ENCODE measurements at places on chromosomes 3 and 15. TPM values are rescaled to one million over a fixed set of nuclear protein-coding genes. Genes with fewer than 3 reads are reported as not detected.

SPINK8 gene
- not detected for total RNA-seq

PLIN1 gene
- 53.3 TPM for total RNA-seq

KNL1 gene
- total RNA-seq = 3.4 TPM

LSM3 gene
- 6.4 TPM for total RNA-seq

LRRK1 gene
- 21.1 TPM for total RNA-seq

XCR1 gene
- total RNA-seq = not detected

ECE2 gene
- total RNA-seq = 1.7 TPM

LRRIQ4 gene
- total RNA-seq = not detected

MAPKAPK3 gene
- total RNA-seq = 38.1 TPM

NEIL1 gene
- total RNA-seq = 69.2 TPM

- H3K27ac ChIP-seq = peak within 1 kb of the TSS; percentile 85
- DNase-seq = no peak
- H3K4me1 ChIP-seq = peaks cover 89% of the 10 kb centered on the region
- H3K4me3 ChIP-seq = peak within 1 kb of the TSS; percentile 79
- no peaks in the 10 kb centered on the region for H3K36me3 ChIP-seq
Observed at GRCh38 chr3:48429960-48430707, at the start of gene PLXNB1. Gene PLXNB1, minus strand, starts transcription at chr3:48430086. Its CDS starts 5,475 bp downstream, at chr3:48424611.

DNA sequence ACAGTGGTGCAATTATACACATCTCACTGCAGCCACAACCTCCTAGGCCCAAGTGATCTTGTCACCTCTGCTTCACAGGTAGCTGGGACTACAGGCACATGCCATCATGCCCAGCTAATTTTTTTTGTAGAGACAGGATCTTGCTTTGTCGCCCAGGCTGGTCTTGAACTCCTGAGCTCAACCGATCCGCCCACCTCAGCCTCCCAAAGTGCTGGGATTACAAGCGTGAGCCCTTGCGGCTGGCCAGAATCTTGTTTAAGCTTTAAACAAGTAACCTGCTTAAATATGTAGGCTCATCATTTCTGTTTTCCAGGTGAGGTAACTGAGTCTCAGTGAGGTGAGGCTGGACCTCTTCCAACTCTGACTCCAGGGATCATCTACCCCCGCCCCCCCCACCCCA is 7.7 kb upstream of the PSTPIP1 start:
- DNase-seq = no peak
- H3K27me3 ChIP-seq = no peaks in the 10 kb centered on the region
- no peak overlapping the region for H3K27ac ChIP-seq
- no peak overlapping the region for H3K4me3 ChIP-seq

DNA sequence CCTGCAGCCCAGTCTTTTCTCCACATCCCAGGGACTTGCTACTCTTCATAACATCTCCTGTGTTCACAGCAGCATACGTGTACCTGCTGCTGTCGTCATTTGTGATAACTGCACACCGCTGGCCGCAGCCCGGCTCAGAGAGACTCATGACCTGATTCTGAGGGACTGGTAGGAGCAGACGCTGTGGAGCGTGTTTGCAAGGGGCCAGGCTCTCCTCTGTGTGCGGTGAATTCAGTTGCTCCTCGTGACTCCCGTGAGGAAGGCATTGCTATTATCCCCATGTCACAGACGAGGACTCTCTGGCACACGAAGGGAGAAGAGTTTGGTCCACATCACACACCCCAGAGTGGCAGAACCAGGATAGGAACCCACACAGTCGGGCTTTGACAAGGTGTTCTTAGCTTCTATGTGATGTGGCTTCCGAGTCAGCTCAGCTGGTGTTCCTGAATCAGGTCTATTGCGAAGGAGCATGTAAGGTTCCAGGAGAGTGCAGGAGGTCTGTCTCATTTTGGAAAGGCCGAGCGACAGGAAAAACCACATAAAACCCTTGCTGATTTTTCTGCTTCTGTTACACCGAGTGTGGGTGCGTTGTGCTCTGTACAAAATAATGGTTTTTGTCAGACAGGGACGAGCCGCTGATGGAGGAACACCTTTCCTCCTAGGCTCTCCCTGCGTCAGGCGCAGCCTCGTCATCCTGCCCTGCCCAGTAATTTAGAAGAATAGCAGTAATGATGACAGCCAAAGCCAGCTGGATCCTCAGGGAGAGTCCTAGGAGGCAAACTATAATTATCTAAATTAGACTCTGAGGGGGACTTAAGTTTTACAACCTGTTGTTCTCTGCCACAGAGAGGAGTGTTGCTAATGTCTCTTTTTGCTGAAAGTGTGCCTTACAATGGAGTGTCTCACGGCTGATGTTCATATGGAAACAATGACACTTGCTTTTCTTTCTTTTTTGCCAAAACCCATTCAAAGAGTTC is 157.5 kb upstream of the RGMA start:
- H3K36me3 ChIP-seq = no peaks in the 10 kb centered on the region
- no peak overlapping the region for H3K4me3 ChIP-seq
- no peaks in the 10 kb centered on the region for H3K27me3 ChIP-seq
- H3K4me1 ChIP-seq = no peaks in the 10 kb centered on the region
- H3K27ac ChIP-seq = no peak overlapping the region

DNA sequence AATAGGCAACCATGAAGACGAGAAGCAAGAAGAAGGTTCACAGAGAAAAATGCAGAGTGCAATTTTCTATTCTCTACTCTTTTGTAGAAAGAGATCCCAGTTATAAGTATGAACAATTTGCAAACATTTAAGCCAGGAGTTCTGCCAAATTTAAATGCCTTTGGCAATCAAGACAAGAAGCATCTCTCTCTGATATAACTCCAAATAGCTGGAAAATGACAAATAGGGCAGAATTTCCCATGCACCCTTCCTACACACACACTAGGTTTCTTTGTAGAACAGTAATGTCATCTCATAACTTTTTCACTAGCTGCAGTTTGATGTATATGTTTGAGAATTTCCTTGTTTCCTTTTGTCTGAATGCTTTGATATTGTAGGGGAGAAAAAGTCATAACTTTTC is 333.5 kb upstream of the AZI2 start:
- H3K27ac ChIP-seq = no peak overlapping the region
- DNase-seq = no peak
- H3K4me1 ChIP-seq = peaks cover under 1% of the 10 kb centered on the region
- no peak overlapping the region for H3K4me3 ChIP-seq
- no peaks in the 10 kb centered on the region for H3K27me3 ChIP-seq
- H3K36me3 ChIP-seq = no peaks in the 10 kb centered on the region

DNA sequence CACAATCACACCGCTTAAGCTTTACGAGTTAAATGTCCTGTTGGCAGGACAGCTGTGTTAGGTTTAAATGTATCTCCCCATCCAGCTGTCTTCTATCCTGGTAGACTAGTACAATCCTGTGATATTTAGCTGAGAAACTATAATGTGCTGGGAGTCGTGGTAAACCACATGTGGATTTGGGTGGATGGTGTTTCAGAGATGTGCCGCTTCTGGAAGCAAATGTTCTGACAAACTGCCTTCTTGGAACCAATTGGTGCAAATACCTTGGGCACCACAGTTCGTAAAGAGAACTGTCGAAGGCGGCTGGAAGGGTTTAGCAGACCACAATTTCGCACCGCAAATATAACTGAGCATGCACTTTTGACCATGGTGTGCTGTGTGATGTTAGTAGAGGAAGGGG is 15.0 kb downstream of the SCG5 start:
- no peak for DNase-seq
- H3K36me3 ChIP-seq = no peaks in the 10 kb centered on the region

DNA sequence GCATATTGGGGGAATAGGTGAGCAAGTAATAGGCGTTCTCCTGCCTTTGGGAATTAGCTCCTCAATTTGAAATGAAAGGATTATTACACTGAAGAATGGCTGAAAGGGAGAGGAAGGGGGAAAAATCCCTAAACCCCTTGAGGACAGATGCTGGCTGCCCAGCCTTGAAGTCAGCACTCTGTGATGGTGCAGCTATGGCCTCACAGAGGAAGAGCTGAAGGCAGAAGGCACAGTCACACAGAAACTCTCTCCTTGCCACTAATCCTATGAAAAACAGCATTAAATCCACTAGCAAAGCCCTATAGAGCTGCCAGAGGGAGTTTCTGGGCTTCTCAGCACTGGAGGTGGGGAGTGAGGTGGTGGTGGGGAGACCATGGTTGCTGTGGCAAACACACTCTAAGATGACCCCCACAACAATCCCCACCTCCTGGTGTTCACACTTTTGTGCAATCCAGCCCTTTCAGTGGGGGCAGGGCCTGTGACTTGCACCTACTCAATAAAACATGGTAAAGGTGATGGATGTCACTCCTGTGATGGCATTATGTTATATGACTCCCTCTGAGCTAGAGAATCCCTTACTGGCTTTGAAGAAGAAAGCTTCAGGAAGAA is 101.2 kb downstream of the RFTN1 start:
- no peaks in the 10 kb centered on the region for H3K27me3 ChIP-seq
- no peak overlapping the region for H3K4me3 ChIP-seq
- H3K36me3 ChIP-seq = no peaks in the 10 kb centered on the region
- DNase-seq = no peak
- no peak overlapping the region for H3K27ac ChIP-seq
- H3K4me1 ChIP-seq = no peaks in the 10 kb centered on the region

GRCh38 chr15:101138913-101139880 is 112.7 kb downstream of the CHSY1 start:
- H3K4me3 ChIP-seq = no peak overlapping the region
- H3K27ac ChIP-seq = no peak overlapping the region
- H3K36me3 ChIP-seq = no peaks in the 10 kb centered on the region
- DNase-seq = no peak

- H3K27ac ChIP-seq = no peak overlapping the region
- no peak overlapping the region for H3K4me3 ChIP-seq
- no peaks in the 10 kb centered on the region for H3K4me1 ChIP-seq
- no peaks in the 10 kb centered on the region for H3K36me3 ChIP-seq
Observed at GRCh38 chr3:111594205-111594604, 941 bp downstream of the ZBED2 start.

- peak overlapping the region; percentile 78 for H3K27ac ChIP-seq
- H3K4me1 ChIP-seq = peaks cover 23% of the 10 kb centered on the region
- H3K4me3 ChIP-seq = no peak overlapping the region
- no peak for DNase-seq
Observed at GRCh38 chr15:99424978-99425656, 140.7 kb upstream of the MEF2A start.

DNA sequence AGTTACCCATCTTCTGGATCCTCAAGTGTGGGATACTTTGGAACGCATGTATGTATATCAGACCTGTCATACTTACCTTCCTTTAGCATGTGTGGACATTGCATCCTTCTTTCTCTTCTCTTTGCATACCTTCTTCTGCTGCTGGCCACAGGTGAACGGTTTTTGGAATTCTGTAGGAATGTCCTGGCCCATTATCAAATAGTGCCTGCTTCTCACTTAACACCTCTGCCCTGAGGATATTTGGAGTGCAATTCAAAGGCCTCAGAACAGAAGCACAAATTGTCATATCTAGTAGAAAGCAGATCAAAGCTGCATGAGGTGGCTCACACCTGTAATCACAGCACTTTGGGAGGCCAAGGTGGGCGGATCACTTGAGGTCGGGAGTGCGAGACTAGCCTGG is 34.1 kb upstream of the UACA start:
- H3K4me1 ChIP-seq = peaks cover 47% of the 10 kb centered on the region
- no peak overlapping the region for H3K4me3 ChIP-seq
- H3K27ac ChIP-seq = no peak overlapping the region

DNA sequence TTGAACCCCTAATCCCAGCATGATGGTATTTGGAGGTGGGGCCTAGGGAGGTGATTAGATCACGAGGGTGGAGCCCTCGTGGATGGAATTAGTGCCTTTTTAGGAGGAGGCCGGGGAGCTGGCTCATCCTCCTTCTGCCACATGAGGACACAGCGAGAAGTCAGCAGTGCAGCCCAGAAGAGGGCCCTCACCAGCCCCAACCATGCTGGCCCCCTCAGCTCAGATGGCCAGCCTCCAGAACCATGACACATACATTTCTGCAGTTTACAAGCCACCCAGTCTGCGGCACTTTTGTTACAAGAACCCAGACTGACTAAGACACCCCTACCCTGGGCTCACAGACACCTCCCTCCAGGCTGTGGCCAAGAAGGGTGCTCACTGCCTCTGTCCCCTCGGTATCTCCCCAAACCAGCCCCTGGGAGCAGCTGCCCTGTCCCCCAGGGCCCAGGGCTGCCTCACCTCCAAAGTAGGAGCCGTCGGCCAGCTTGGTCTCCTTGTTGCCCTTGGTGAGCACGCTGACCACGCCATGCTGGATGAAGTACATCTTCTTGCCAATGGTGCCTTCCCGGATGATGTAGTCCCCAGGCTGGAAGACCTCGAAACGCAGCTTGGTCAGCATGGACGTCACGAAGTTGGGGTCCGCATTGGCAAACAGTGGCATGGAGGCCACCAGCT is 44.1 kb downstream of the HCN4 start:
- H3K4me3 ChIP-seq = no peak overlapping the region
- no peak for DNase-seq
- no peaks in the 10 kb centered on the region for H3K27me3 ChIP-seq
- H3K4me1 ChIP-seq = no peaks in the 10 kb centered on the region

- H3K4me1 ChIP-seq = no peaks in the 10 kb centered on the region
- DNase-seq = no peak
- H3K36me3 ChIP-seq = no peaks in the 10 kb centered on the region
- H3K27me3 ChIP-seq = no peaks in the 10 kb centered on the region
Observed at GRCh38 chr3:193554811-193555210, at the start of gene ATP13A4. Gene ATP13A4, minus strand, starts transcription at chr3:193554895. Its CDS starts 96 bp downstream, at chr3:193554799.

GRCh38 chr15:59817834-59818233 is 128.7 kb upstream of the BNIP2 start:
- H3K27ac ChIP-seq = no peak overlapping the region
- H3K36me3 ChIP-seq = no peaks in the 10 kb centered on the region
- no peaks in the 10 kb centered on the region for H3K4me1 ChIP-seq
- DNase-seq = no peak
- no peak overlapping the region for H3K4me3 ChIP-seq

DNA sequence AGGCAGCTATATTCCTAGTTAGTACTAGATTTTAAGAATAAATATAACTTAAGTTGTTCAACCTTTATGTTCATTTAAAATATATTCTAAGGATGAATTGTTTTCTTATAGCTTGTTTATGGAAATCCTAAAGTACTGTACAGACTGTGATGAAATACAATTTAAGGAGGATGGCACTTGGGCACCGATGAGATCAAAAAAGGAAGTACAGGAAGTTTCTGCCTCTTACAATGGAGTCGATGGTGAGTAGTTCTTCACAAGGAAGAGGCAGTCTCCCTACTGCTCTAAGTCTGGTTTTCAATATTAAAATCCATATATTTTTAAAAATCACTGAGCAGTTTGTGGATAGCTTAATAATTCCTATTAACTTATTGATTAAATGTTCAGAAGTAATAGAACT is 29.6 kb downstream of the CALML4 start:
- no peaks in the 10 kb centered on the region for H3K4me1 ChIP-seq
- no peak overlapping the region for H3K27ac ChIP-seq
- H3K4me3 ChIP-seq = no peak overlapping the region
- no peaks in the 10 kb centered on the region for H3K36me3 ChIP-seq
- H3K27me3 ChIP-seq = no peaks in the 10 kb centered on the region
- DNase-seq = no peak
